ENCODE measurements at places on chromosomes 16 and 17.

- peak; percentile 60 for DNase-seq
Observed at GRCh38 chr16:56716761-56717160, 13.2 kb upstream of the NUP93 start.

- DNase-seq: peak; percentile 56
Observed at GRCh38 chr17:42980766-42981397, 517 bp downstream of the RUNDC1 start.

DNA sequence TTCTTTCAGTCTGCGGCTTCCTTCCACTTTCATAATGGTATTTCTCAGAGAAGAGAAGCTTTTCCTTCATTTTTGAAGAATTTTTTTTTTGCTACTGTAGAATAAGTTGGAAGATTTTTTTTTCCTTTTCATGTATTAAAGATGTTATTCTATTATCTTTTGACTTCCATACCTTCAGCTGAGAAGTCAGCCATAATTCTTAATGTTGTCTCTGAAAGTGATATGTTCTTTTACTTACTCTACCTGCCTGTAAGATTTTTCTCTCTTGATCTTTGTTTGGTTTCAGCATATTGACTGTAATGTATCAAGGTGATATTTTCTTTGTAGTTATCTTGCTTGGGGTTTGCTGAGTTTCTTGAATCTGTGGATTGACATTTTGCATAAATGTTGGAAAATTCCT lies 143.5 kb upstream of the TOX3 start:
- DNase-seq: no peak

- no peak for DNase-seq
Observed at GRCh38 chr17:65092262-65092661, 35.7 kb upstream of the GNA13 start.

DNA sequence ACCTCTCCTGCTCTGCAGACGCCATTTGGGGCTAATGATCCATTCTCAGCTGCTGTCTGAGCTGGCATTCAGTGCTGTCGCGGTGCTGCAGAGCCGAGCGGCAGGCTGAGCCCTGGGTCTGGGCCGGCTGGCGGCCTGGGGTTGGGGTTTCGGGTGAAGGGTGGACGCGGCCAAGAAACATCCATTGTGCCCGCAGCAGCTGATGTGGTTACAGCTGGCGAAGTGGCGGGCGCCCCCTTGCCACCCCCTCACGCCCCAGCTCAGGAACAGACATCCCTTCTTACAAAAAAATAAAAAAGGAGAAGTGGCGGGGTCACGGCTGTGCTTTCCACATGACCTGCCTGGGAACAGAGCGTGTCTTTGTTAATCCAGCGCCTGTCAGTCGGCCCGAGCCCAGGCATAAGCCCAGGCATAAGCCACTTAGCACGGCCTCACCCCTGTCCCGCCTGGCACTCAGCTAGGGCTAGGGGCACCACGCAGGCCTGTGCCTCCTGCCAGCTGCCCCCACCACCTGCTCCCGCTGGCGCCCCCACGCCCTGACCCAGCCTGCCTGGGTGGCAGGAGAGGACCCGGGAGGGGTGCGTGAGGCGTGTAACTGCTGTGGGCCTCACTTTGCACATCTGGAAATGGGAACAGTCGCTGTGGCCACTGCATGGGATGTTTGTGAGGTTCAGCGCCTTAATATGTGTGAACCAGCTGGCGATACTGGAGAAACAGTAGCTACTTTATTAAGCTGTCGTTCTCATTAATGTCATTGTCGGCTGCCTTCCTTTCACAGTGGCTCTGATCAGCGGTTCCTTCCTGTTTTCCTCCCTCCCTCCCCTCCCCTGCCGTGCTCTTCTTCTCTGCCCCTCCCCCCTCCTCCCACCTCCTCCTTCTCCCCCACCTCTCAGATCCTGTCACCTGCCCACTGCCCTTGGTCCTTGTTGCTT lies 197.7 kb upstream of the CIBAR2 start:
- DNase-seq: peak; percentile 93

- no peak for DNase-seq
Observed at GRCh38 chr16:4908854-4909401, 28.0 kb downstream of the PPL start.

GRCh38 chr17:37833237-37833859 lies 88.5 kb upstream of the HNF1B start:
- no peak for DNase-seq

DNA sequence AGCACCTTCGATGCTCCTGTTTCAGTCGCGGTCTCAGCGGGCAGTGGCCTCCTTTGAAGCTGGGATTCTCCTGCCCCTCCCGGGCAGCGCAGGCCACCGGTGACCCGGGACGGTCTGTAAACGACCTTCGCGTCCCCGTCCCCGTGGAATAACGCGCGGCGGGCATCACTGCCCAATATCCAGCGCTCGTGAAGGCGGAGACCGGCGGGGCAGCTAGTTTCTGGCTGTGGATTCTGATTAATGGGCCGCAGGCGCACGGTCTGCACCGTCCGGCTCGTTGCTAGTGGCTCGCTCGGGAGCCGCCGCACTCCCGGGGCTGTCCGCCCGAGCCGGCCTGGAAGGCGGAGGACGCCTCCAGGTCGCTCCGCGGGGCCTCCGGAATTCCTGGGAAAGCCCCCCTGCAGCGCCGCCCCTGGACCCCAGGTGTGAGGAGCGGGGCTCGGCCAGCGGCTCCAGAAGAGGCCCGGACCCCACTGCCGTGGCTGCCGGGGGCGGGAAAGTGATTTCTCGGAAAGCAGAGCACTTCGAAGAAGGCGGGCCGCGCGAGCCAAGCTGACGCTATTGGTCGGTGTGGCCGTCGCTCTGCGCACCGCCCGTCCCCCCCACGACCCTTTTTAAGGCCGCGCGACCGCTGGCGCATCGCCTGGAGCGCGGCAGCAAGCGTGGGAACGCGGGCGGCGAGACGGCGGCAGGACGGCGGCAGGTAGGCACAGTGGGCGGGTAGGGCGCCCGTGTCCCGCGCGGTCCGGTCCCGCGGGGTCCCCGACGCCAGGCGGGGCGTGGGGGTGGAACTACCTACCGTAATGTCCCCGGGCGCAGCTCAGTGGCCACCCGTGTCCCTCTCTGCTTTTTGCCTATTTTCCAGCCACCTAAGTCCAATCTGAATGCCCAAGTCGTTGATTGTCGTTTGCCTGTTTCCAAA lies at the start of gene IRF8:
Gene IRF8 (plus strand): TSS at position 642 of the 922 bp plus-strand sequence. CDS start 3,854 bp downstream, outside the sequence.
- peak; percentile 83 for DNase-seq

- peak; percentile 58 for DNase-seq
Observed at GRCh38 chr17:74235040-74235581, 21.7 kb downstream of the TTYH2 start.

DNA sequence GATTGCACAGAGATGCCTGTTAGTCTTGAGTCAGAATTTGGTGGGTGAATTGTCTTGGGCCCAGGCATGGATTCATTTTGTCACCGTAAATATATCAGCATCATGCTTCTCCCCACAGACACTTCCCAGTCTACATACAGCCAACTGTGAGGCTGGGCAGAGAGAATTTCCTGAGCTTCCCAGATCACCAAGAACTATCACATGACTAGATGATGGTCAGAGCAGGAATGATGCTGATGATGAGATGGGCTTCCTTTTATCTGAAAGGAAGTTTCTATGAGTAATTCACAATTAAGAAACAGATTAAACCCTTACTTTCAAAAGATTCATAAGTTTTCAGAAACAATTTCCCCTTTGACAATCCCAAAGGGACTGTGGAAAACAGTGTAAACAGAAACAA lies 323 bp upstream of the KRTAP9-9 start:
- DNase-seq: no peak

DNA sequence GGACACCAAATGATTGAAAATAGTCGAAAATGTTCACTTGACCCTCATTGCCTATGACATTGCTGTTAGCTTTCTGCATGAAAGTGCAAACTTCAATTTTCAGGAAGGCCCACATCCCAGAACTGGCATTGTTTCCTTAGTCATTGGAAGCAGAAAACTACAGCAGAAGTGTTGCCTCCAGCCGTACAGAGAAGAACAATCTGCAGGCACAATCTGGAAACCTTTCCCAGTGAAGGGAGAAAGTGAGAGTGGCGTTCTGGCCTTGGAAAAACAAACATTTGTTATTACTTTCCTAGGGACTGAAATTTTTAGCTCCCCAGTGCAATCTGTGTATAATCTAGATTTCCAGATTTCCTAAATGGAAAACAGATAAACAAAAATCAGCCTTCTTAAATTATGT lies 529.5 kb upstream of the RBFOX1 start:
- peak; percentile 2 for DNase-seq

DNA sequence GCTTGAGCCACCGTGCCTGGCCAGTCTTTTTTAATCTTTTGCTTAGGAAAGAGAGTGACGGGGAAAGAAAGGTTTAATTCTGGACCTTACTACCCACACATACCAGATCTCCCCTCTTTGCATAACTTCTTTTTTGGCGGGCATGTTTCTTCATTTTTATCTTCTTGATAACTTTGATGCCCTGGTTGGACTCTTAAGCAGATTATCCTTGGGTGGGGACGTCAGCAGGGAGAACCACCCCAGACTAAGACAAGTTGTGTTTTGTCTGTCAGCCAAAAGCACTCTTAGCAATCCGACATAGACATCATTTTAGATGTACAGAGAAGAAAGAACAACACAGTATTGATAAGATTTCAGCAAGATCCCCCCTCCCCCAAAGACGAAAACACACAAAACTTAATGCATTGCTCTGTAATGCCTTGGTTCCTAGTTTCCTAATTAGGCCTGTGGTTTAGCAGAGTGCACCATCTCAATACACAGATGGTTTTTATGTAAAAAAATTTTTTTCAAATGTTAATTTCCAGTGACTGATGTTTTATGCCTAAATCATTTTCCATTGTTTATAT lies 99.9 kb downstream of the MSI2 start:
- DNase-seq: peak; percentile 13

DNA sequence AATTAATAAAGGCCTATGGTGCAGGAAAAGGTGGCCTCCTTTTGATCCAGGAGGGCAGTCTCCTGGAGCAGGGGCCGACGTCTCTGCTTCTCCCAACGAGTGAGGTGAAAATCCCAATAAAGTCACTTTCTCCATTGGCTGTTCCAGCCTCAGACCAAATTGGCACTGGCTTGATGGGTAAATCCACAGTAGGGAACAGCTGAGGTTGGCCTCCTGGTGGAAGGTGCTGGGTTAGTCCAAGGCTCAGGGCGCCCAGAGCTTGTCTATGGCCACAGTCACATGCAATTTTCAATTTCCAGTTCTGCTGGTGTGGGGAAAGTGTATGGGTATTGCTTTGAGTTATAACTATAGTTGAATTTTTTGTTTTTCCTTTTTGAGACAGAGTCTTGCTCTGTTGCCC lies 79.0 kb downstream of the NETO2 start:
- no peak for DNase-seq

DNA sequence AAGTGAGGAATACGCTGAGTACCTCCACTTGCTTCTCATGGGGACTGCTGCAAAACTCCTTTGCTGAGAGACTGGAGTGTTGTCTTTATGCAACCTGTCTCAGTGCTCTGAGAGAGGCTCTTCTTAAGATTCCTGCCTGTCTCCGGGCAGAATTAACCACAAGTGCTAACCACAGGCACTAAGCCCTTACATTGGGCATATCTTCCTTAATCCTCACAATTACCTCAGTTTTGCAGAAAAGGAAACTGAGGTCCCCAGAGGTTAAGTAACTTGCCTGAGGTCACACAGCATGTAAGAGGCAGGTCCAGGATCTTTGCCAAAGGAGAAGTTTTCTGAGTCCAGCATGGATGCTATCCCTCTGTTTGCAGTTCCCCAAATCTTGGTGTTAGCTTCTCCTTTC lies 86.0 kb downstream of the GP2 start:
- DNase-seq: no peak

DNA sequence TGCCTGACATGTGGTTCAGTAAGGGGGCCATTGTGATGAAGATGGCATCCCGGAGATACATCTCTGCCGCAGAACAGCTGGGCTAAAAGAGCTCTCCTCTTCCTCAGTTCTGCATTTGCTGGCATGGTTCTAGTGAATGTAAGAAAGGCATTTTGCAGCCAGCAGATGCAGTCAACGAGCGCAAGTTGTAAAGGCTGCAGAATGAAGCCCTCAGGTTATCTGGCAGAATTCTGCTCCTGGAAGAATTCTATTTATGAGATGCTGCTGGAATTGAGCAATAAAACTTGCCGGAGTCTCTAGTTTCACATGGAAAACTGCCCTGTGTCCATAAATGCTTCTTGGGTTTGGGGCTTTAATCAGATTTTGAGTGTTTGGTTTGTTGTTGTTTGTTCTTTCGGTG lies 176.8 kb upstream of the HSBP1 start:
- no peak for DNase-seq

- no peak for DNase-seq
Observed at GRCh38 chr17:21843951-21844590, 151.7 kb downstream of the KCNJ18 start.

DNA sequence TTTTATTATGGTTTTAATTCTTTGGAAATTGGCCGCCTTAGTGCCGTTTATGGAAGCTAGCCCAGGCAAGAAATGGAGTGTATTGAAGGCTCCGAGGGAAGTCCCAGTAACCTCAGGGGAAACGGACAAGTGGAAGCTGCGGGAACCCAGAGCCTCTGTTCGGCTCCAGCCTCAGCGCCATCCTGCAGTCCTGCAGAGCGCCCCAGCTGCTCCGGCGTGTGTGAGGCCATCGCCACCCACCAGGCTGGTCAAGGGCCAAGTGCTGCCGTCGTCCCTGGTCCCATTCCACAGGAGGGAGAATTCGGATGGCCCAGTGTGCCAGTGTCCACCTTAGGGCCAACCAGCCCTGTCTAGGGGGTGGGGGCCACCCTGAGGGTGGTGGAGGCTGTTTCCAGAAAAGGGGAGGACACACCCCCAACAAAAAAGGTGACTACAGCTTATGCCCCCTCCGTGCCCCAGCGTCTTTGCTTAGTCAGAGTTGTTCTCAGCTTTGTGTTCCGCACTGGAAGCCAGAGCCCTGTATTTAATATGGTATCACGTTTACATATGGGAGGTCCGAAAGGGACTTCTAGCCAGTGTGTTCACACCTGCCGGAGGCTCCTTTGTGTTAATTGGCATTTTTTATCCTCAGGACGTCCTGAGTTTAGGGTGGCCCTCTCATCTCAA lies 13.0 kb downstream of the MGRN1 start:
- DNase-seq: no peak

GRCh38 chr16:47072158-47072557 lies 71.6 kb downstream of the NETO2 start:
- no peak for DNase-seq

- no peak for DNase-seq
Observed at GRCh38 chr17:17022456-17022855, 19.8 kb upstream of the MPRIP start.

GRCh38 chr17:55110521-55110920 lies 142.0 kb downstream of the STXBP4 start:
- no peak for DNase-seq

- no peak for DNase-seq
Observed at GRCh38 chr17:73336408-73337329, 24.9 kb upstream of the CDC42EP4 start.

DNA sequence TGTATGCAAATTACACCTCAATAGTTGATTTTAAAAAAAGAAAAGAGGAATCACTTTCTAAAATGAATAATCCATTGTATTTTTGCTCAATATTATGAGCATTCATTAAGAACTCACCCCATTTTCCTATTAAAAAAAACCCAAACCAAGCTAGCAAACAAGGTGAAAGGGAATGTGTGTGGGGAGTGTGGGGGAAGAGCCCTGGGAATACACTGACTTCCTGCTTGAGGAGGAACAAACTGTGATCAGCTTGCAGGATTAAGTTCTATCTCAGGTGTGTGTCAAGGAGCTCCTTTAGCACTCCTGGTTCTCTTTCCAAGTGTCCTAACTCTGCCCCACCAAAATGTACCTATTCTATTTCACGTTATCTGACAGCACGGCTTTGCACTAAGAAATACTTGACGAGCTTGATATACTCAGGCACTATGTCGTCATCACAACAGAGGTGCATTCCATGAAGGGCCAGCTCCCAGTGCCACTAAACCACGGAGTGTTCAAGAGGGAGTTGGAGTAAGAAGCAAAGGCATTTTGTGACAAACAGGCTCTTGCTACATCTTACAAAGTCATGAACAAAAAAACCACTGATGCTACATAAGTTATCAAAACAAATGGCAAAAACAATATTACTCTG lies 73.2 kb downstream of the MYH10 start:
- no peak for DNase-seq

All from tongue (tissue), 3 donors.